Hindlimb muscle (tissue), 1 donor: ENCODE measurements at places on chromosomes 16 and 17.
A peak's percentile ranks its signal among the peaks of the same experiment; 100 is the strongest.

- peak; percentile 43 for DNase-seq
Observed at GRCh38 chr16:66427036-66427860, at the start of gene BEAN1. Gene BEAN1, plus strand, starts transcription at chr16:66427295. Its CDS starts 10,382 bp downstream, at chr16:66437677.

DNA sequence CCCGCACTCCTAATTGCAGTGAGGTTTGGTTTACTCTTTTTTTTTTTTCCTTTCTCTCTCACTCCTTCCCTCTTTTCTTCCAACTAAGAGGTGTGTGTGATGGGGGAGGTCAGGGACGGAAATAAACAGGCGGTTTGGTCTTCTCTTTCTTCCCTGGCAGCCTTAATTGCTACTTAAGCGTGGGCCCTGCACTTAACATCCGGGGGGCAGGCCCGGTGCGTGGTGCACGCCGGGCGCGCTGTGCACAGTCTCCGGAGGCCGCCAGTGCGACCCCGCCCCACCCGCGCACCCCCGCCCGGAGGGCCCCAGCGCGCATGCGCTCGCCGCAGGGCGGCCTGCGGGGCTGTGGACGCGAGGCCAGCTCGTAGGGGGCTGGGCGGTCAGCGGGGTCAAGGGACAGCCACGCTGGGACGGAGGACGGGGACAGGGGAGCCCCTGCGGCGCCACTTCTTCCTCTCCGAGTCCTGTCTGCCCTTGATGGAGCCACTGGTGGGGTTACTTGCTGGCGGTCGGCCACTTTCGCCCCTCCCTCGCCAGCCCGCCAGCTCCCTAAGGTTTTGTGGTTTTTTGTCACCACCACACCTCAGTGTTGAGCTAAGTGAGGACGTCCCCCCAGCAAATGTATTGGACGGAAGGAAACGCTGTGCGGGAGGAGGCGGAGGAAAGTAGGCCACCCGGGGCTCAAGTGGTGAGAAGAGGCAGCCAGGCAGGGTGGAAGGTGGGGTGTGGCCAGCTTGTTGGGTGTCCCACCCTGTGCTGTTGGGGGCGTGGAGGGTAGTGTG is 120.9 kb downstream of the MRM1 start:
- peak; percentile 21 for DNase-seq

DNA sequence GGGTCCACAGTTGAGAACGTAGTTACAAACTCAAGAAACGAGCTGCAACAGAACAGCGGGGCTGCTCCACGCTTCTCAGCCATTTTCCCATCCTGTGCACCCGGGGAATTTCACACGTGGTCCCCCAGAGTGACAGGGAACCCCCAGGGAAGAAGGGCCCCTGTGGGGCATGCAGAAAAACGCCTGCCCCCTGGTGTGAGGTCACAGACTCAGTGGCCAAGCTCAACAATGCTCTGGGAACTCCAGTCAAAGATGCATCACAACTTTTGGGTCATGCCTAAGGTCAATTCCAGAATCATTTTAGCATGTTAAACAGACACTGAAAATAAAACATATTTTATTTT is 115.4 kb downstream of the ZNF778 start:
- no peak for DNase-seq

GRCh38 chr17:7444682-7445618 is at the start of gene CHRNB1:
Gene CHRNB1, plus strand, starts transcription at chr17:7445061. Its CDS starts 67 bp downstream, at chr17:7445128.
- no peak for DNase-seq

- DNase-seq: no peak
Observed at GRCh38 chr16:48378836-48379235, 6.4 kb downstream of the SIAH1 start.

- no peak for DNase-seq
Observed at GRCh38 chr17:61353615-61354014, 46.0 kb upstream of the TBX2 start.

DNA sequence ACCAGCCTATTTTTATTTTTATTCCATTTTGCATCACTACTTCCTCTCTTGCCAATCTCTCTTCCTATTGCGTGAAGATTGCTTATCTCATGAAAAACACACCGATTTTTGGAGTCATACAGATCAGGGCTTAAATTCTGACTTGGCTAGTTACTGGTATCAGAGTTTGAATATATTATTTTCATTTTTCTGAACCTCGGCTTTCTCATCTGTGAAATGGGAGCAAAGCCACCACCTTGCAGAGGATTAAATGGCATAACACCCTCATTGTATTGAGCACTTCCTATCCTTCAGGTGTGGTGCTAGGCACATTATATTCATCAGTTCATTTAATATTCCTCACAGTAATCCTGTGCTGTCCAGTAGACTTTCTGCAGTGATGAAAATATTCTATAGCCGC is 208.8 kb downstream of the HAPSTR1 start:
- DNase-seq: no peak

DNA sequence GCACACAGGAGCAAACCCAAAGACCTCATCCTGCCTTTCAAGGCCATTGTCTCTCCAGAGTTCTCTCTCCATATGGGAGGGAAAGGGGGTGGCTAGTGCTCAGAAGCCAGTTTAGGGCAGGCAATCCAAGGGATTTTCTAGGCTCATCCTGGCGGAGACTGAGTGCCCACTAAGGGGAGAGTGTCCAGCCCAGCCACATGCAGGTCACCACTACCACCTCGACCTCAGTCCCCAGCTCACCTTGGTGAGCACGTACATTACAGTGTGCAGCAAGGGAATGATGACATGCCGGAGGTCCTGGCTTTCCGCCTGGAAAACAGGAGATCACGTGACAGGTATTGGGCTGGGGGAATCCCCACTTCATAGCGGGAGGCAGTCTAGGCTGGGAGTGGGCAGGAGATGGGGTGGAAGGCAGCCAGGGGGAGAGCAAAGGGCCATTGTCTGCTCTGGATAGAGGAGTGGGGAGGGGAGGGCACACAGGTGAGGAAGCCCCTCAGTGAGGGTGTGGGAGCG is 29.9 kb downstream of the PIK3R6 start:
- no peak for DNase-seq

GRCh38 chr16:85514598-85515318 is 98.4 kb upstream of the GSE1 start:
- peak; percentile 62 for DNase-seq

DNA sequence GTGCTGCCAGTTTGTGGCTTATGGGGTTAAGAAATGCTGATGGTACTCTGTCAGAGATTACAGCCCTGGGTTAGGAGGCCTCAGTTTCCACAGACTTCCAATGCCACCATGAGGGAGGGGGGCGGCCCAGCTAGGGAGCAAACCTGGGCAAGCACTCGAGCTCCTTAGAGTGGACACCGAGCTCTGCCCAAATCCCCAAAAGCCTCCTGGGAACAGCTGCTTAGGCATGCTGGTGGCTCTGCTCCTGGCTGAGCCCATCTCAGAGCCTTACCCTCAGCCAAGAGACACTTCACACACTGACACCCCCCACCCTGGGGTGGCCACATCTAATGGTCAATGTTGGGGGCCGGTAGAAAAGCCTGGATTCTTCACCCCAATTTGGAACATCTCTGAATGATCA is 66.1 kb downstream of the C16orf78 start:
- no peak for DNase-seq

DNA sequence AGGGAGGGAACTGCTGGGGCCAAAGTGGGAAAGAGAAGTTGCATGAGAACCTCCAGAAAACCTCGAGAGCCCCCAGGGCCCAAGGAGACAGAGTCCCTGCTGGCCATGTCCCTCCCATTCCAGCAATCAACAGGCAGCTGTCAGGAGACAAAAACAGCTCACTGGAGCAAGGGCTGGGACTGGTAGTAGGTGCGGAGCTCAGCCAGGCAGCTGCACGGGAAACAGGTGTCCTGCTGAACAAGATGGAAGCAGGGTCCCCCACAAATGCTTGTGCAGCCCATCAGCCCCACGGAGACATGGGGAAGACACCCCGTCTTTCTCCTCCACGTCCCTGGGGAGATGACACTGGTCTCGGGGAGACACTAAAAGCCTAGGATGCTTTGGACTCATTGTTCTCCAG is 34.5 kb downstream of the SDK2 start:
- no peak for DNase-seq

GRCh38 chr16:28189245-28189644 is 22.5 kb downstream of the XPO6 start:
- no peak for DNase-seq

DNA sequence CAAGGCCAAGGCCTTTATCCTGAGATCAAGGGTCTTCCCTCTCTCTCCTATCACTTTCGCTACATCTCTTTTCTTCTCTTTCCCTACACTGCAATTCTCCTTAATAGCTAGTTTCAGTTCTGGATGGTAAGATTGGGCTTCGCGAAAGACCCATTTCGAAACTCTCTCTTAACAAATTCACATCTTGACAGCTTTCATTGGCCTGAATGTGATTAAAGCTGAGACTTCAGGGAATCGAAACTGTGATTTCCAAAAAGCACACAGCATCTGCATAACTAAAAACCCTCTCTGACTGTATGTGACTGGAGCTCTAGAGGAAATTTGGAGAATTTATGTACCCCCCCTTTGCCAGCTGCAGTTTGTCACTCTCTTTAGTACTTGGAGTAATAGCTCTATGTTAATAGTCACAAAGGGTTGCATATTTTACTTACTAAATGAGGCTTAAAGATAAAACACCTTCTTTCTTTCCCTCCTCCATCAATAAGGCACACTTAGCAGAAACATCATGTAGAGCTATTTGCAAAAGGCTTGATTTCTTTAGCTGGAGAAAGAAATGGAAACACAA is 105.3 kb upstream of the FAM20A start:
- no peak for DNase-seq

- DNase-seq: no peak
Observed at GRCh38 chr16:74931445-74931844, 53.5 kb downstream of the WDR59 start.

DNA sequence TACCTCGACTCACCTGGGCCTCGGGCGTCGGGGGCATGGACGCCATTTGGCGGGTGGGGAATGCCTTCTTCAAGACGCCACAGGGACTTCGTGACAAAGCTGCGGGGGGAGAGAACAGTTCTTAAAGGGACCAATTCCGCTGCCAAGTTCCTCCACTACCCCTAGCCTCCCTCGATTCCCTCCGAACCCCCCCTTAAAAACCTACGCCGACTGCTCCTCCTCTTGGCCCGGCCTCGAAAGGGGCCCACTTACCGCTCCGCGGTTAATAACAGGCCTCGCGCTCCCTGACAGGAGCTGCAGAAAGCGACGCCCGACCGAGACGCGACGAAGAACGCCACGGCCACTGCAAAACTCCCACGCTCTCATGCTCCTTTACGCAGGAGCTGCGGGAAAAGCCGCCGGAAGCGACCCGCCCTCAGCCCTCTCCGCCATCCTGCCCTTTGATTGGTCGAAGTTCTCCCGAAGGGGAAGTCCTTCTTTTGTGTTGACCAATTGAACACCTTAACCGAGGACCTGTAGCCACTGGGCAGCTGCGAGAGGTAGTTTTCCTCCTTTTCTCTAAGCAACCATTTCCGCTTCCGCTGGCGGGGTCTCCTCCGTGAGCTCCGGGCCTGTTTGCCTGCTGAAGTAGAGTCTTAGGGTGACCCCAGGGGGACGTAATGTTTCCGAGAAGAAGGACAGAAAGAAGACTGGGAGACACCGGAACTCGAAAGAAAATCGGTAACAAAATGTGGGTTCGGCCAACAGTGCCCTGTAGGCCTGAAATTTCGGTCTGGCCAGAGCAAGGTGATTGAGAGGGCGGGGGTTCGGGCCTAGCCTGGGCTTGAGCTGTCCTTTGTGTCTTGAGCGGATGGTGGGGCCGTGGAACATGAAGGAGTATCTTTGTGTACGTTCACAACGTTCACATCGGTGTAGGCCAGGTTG is at the start of the genes NAA60 and ZNF597:
Gene NAA60 (plus strand): TSS at position 573 of the 924 bp plus-strand sequence. CDS start 32,548 bp downstream, outside the sequence.
Gene ZNF597 (minus strand): TSS at position 397 of the 924 bp plus-strand sequence. CDS start 351 bp downstream, at position 46.
- DNase-seq: peak; percentile 86

DNA sequence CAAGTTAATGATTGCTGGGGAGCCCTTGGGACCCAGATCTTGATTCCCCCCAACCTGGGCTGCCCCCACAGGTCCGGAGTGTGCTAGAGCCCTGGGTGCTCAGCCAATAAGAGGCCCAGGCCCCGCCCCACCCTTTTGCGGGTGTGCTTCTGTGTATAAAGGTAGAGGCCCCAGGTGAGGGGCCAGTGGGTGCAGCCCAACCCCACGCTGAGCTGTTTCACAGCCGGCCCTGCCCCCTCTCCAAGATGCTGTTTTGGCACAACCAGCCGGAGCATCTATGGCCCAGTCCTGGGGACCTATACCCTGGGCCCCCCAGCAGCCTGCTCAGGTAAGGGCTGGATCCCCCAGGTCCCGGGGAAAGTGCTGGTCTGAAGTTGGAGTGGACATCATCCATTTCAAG is 11.8 kb upstream of the STAC2 start:
- DNase-seq: no peak

- DNase-seq: peak; percentile 91
Observed at GRCh38 chr17:35432176-35433074, at the start of gene SLFN12. Gene SLFN12, minus strand, starts transcription at chr17:35432500. Its CDS starts 9,472 bp downstream, at chr17:35423028.

- DNase-seq: no peak
Observed at GRCh38 chr16:47779201-47780016, 318.3 kb downstream of the PHKB start.

DNA sequence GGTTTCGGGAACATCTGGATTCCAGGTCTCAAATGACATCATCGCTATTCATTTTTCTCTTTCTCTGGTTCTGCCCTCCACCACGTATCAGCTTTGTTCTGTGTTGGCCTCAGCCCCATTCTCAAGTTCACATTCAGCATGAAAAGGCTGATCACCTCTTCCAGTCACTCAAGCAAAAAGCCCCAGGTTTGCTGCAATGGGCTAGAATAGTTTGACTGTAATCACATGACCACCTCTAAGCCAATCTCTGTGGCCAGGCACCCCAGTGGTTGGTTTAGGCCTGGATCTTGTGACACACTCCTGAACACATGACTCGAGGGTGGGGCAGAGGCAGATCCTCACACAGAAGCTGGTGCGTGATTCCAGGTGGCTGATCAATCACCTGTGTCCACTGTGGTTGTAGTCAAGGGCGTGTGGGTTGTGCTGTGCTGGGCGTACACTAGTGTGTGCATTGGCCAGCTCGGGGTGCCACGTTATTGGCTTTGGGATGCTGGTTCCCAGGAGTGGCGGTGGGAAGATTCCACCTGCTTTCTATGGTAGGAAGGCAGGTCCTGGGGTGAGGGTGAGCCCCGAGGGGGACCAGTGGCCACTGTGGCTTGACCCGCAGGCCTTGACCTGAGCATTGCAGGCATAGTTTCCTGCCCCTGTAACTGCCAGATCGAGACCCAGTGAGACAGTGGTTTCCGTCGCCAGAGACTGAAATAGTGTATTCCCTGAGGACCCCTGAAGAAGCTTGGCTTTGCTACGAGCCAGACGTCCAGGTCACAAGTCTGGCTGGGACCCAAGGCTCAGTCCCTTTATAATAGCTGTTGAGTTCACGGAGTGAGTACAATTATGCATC is 12.0 kb downstream of the EEF2K start:
- DNase-seq: no peak

DNA sequence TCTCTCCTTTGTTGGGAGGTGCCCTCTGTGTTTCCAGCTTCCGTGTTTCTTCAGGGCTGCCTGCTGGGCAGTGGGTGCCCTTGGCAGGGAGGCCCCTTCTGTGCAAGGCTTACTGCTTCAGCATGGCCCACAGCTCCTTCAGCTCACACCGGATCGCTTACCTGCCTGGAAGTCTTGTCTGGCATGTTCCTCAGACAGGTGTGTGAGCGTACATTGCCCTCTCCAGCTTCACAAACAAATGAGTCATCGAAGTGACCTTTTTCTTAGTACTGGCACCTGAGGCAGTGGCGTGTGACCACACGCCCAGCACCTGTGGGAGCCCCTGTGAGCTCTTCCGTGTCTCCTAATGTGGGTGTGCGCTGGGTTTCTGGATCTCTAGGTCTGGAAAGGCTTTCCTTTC is 3.5 kb downstream of the RAB40C start:
- no peak for DNase-seq
